ELF-1 (cell line): ENCODE measurements at places on chromosomes 7 and 10.

GRCh38 chr10:100791369-100792058 lies 46.1 kb downstream of the PAX2 start:
- DNase-seq: no peak

DNA sequence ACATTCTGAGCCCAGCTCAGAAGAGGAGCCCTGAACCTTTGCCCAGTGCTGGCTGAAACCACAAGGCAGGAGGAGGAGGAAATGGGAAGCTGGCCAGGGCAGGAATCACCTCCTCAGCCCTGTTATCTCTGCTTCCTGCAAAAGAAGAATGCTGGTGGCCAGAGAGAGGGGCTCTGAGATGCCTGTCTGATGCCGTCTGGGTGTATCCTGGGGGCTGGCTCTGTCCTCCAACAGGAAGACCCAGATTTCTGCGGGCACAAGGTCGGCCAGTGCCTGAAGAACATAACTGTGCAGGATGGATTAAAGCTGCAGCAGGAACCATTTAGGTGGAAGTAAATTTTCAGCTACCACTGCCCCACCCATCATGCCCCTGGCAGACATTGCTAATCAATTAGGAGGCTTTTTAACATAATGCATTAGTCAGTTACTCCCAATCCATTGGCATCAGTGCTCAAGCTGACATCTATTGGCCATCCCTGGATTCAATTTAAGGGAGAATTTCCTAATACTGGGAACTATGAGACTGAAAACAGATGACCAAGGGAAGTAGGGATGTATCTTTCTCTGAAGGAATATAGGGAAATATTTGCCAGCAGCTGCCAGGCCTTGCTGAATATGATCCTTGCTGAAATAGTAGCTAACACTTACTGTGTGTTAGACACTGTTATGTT lies 67.7 kb downstream of the COL13A1 start:
- no peak for DNase-seq

GRCh38 chr7:121373177-121373576 lies 22.9 kb downstream of the FAM3C start:
- DNase-seq: no peak

- DNase-seq: no peak
These were observed 7.3 kb upstream of the RBM33 start for GRCh38 chr7:155637155-155637554.

DNA sequence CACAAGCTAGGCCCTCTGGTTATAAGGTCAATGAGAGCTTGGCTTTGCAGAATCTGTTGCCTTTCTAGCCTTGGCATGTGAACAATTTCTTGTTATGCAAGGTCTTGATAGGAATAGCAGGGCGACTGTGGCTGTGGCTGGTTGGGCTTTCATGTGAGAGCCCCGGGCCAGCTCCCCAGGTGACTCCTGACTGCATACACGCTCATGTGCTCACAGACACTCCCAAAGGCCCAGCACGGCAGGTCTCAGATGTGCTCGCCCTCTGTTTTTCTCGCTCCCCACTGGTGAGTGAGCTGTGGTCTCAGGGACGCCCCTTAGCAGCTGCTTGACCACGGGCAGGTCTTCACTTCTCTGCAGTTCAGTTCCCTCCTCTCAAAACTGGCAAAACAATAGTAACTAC lies 37.1 kb upstream of the ZNF32 start:
- DNase-seq: peak; percentile 36

- no peak for DNase-seq
These were observed 90.8 kb downstream of the FOXL3 start for GRCh38 chr7:380711-381210.

DNA sequence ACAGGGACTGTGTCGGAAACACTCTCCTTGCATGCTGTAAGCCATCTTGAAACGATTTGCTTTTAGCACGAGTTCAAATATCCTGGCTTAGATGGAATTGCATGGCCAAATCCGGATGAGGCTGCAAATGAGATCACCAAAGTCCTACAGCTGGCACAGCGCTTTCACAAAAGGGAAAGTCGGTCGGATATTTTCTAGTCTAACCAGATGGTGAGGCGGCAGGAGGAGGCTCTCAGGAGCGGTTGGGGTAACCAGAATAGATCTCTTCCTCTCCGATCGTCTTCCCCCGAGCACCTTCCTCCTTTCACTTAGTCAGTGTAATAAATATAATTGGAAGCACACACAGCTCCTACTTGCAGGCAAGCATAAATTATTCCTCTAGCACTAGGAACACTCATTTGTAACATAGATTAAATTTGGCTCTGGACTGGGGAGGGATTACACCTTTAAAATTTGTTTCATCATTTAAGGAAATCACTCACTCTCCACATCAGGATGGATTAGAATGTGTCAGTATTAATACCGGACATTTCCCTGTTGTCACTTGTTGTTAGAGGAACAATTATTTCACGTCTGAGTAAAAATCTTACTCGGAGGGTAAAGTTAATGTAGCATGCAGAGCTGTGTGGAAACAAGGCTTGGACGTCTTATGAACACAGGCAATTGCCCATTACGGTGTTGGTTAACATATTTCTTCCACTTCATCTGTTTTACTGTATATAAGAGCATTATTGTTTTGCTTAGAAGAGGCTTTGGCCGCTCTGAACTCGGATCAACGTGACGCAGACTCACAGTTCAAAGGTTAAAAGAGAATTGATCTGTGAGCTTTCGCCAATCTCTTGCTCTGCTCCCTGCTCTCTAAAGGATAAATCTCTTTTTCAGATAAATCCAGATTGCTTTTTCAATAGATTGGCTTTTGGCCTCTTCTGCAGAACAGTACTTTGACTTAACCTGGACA lies 857.9 kb downstream of the TYW1 start:
- DNase-seq: no peak

- no peak for DNase-seq
These were observed 3.6 kb upstream of the MTPN start for GRCh38 chr7:135980665-135981180.

DNA sequence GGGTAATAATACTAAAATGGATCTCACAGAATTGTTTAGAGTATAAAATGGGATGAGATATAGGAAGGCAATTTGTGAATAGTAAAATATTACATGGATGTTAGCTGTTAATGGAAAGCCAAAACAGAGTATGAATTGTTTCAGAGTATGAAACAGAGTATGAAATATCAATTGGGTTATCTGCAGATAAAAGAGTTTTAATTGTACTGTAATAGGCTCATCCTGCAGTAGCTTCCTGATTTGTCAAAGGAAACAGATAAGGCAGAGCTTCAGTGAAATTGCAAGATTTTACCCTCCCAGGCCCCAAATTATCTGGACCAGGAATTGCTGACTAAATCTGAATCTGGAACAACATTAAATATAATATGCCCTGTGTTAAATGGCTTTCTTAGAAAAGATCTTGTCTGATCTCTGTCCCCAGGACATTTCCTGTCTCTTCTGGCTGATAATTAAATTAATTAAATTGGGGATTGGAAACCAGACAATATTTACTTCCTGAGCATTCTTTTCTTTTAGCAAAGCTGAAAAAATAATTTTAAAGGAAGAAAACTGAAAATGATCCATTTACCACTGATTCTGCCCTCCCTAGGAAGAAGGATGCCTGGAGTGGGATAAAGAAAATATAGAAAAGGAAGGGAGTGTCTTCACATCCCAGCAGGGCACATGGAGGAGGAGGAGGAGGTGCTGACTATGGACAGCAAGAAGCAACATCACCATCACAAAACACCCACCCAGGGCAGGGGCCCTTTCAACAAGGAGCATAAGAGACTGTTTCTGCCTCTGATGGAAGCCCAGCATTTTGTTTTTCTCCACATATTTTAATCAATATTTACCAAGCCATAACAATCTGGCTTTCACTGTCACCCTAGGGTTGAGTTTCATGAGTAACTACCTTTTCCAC lies 18.5 kb downstream of the PTN start:
- no peak for DNase-seq

- DNase-seq: no peak
These were observed 143.4 kb downstream of the SGMS1 start for GRCh38 chr10:50480054-50481007.

DNA sequence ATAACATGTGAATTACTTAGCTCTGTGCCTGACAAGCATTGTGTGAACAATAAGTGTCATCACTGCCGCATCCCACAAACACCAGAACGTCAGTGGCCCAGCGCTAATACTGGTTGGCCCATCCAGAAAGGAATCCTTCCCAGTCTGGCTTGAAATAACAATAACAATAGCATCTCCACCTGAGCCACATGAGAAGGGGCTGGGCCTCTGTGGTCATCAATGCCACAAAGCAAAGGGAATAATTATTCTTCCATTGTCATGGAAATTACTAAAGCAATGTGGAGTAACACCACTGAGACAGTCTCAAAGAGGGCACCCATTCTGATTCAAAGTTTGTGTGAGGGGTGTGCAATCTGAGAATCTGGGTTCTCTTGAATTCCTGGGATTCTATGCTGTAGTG lies 105.7 kb upstream of the INHBA start:
- DNase-seq: peak; percentile 79

DNA sequence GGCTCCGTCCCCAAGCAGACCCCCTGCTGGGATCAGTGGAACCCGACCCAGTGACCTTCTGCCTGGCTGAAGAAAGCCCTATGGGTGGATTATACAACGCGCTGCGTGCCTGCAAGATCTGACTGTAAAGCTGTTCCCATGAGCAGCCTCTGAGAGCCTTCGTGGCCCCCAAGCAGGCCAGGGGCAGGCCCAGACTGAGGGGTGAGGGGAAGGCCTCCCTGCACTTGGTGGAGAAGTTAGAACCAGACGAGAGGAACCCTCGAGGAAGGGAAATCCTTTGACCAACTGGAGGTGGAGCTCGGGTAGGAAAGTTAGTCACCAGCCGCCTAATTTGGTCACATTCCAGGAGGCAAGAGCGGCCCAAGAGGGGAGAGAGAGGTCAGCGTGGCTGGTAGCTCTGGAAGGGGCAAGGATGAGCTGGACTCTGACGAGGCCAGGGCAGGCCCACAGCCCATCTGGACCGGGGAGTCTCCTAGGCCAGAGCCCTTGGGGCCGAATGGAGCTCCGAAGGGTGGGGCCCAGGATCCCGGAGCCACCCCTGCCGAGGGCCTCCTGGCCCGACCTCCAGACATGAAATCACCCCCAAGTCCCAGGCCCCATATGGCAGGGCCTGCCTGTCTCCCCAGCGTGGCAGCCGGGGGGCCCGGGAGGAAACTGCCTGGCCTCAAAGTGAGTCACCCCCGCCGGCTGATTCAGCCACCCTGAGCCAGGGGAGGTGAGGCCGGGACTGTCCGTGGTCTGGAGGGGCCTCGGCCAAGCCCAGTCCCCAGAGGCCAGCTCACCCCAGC lies 23.3 kb upstream of the PDGFA start:
- peak; percentile 66 for DNase-seq

GRCh38 chr10:124464028-124464965 lies 2.7 kb downstream of the LHPP start:
- no peak for DNase-seq

DNA sequence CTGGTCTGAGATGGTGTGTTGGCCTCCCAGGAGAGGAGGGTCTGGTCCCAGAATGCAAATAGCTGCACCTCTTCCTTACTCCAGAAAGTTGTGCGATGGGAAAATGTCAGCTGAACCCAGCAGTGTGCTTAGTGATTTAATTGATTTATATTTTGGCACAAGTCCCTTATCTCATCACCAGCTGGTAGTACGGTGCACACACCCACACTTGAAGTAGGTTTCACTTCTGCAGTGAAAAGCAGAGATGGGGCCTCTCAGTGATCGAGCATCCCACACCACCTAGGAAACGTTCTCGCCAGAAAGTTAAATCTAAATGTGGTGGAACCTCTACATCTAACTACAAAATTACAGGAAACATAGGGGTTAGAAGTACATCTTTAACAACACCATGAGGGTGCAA lies 80.4 kb downstream of the UBE3C start:
- no peak for DNase-seq

GRCh38 chr10:124626759-124627380 lies 117.3 kb downstream of the FAM53B start:
- DNase-seq: peak; percentile 59

DNA sequence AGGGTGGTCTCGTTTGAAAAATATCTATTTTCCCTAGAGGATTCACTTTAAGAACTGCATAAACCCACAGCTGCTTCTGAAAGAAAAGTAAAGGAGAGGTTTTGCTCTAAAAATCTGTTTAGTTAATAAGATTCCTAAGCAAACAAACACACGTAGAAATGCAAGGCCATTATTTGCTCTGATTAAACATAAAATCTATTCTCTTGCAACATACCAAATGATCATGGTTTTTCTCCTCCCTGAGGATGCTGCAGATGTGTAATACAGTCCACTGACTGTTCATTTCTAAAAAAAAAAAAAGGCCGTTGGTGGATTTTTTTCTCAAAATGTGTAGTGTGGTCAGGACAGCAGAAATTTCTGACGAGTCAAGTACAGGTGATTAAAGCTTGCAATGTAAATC lies 98.6 kb downstream of the BUB3 start:
- no peak for DNase-seq

DNA sequence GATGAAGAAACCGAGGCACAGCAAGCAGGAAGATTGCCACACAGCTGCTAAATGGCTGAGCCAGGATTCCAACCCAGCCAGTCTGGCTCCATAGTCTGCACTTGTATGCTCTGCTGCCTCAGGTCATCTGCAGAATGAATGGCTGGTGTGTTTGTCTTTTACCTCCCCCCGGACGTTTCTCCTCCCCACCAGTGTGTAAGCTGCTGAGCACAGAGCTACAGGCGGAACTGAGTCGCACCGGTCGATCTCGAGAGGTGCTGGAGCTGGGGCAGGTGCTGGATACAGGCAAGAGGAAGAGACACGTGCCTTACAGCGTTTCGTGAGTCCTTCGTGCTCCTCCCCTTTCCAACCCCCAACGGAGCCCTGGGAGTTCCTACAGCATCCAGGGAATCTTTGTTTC lies 2.6 kb downstream of the CNPY4 start:
- peak; percentile 88 for DNase-seq

GRCh38 chr7:78206769-78207168 lies 408.2 kb downstream of the PHTF2 start:
- no peak for DNase-seq

DNA sequence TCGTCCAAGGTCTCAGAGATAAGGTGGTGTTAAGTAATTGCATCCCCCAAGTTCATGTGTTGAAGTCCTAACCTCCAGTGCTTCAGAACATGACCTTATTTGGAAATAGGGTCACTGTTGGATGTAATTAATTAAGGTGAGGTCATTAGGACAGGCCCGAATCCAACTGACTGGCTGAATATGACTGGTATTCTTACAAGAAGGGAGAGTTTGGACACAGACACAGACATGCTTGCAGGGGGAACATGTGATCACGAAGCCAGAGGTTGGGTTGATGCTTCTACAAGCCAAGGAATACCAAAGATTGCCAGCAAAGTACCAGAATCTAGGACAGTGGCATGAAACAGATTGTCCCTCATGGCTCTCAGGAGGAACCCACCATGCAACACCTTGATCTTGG lies 173.5 kb upstream of the LYZL2 start:
- DNase-seq: no peak

DNA sequence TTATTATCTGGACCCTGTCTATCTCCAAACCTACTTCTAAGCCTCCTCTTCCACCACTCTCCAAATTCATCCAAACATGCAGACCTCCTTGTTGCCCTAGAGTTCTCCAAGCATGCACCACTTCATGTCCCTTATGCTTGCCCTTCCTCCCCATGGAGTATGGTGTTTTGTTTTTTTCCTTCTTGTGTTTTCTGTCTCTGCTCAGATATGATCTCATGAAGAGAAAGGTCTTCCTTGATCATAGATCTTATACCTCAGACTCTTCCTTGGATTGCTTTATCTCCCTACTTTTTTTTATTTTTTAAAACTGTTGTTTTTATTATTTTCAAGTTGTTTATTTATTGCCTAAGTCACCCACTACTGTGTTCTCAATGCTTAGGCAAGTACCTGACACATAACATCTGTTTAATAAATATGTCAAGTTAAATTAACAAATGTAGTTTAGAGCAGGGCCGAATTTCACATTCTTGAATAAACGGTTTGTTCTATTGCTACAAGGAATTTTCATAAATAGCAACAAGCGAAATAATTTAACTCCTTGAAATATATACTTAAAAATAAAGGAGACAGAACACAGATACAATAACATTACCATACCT lies 84.5 kb downstream of the HGF start:
- DNase-seq: no peak
